Cortex of kidney (tissue), 1 donor: ENCODE measurements at places on chromosomes 5 and 9.

GRCh38 chr5:167701051-167701450 is 590.4 kb upstream of the WWC1 start:
- DNase-seq = no peak

DNA sequence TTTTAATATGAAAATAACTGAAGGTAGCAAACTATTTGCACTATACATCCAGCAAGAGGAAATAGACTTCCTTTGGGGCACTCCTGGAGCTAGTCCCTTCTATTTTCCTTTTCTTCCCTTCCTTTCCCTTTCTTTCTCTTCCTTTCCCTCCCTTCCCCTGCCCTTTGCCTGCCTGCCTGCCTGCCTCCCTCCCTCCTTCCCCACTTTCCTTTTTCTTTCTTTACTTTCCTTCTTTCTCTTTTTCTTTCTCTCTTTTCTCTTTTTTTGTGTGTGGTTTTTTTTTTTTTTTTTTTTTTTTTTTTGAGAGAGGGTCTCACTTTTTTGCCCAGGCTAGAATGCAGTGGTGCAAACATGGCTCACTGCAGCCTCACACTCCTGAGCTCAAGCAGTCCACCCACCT is 17.3 kb upstream of the CXXC5 start:
- DNase-seq = no peak

DNA sequence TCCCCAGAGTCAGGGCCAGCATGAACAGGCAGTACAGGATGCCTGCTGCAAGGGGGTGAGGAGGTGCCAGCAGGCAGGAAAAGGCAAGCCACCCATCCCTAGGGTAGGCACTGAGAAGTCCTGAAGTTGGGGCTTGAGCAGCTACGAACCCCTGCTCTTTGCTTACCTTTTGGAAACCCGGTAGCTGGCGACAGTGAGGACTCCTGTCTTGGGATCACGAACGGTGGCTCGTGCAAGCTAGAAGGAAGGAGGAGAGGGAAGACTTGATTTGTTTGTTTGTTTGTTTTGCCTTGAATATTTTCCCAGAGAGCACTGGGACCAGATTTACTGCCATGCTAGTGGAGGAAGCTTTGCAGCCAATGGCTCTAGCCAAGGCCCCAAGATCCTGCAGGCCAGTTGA is 23.7 kb downstream of the P4HA2 start:
- DNase-seq = no peak

DNA sequence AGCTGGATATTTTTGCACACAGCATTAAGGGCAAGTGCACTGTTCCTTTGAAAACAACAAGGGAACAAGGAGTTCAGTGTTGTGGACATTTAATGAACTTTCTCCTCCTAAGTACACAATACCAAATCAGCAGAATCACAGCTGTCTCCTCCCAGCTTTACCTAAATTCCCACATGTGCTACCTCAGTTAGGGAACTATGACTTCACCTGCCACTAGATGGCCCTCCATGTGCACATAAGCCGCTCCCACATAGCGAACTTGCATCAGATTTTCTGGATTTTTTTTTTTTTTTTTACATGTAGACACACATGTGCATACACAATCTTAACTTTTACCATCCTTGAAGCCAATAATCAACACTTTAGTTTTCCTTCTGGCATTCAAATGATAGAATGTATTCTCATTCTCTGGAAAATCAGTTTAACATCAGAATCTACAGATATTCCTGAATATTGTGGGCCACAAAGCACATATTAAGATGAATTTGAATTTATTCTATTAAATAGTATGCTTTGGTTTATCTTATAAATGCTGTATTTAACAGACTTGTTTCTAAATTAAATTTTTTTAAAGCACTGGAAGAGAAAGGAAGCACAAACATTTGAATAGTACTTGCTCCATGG is 123.6 kb downstream of the PALM2AKAP2 start:
- DNase-seq = no peak

GRCh38 chr5:174317256-174317894 is 271.9 kb downstream of the NSG2 start:
- DNase-seq = no peak

DNA sequence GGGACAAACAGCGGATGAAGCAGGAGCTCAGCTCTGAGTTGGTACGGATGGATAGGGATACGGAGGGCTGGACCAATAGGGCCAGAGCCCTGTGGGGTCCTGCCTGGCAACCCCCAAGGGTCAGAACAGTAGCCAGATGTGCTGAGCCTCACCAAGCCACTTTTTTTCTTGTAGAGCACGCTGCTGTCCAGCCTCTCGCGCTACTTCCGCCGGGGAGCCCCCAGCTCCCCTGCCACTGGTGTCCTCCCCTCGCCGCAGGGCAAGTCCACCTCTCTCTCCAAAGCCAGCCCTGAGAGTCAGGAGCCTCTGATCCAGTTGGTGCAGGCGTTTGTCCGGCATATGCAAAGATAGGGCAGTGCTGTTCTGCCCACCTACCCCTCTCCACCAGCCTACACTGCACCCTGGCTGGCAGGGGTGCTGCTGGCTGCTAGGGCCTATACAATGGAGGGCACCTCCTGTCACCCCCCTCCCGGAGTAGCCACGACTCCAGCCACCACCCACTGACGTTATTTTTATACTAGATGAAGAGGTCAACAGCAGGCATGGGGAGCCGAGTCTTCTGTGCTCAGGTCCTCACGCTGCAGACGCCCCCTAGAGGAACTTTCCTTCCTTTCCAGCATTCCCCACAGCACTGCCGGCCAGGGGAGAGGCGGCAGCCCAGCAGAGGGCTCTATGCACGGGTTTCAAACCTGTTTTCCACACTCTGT is 21.6 kb downstream of the SH3GLB2 start:
- no peak for DNase-seq

DNA sequence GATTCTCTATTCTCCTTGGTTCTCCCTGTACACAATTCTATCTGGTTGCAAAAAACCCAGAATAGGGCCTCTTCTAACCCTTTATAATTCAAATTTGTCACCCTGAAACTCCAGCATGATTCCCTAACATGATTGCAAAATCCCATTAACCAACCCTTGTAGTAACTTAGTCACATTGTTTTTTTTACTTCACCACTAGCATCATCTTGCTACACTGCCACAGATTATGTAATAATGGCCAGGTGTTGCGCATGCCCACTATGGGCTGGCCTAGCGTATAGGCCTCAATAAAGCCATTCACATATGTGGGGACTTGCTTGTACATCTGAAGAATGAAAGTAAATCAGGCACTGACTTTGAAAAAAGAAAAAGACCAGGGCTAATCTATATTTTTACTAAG is 25.7 kb downstream of the FAM170A start:
- DNase-seq = no peak

DNA sequence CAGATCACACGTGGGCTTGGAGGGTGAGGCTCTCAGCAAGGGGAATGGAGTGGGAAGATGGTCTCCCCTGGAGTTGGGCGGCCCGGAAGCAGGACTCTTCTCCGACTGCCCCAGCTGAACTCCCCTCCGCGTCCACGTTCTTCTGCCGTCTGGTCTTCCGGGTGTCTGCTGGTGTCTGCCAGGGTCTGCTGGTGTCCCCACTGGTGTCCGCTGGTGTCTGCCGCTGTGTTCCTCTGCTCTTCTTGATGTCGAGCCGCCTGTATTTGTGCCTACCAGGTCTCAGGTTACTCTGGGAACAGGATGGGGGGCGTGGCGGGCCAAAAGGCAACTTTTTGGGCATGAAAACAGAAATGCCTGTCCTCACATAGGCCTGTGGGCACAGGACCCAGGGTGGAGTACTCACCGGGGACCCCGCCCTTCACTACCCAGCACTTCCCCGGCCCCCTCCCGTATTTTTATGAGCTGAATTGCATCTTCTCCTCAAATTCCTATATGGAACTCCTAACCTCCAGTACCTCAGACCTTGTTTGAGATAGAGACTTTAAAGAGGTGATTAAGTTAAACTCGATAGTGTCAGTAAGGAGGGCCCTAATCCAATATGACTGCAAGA is 675.4 kb downstream of the SEMA5A start:
- DNase-seq = no peak

DNA sequence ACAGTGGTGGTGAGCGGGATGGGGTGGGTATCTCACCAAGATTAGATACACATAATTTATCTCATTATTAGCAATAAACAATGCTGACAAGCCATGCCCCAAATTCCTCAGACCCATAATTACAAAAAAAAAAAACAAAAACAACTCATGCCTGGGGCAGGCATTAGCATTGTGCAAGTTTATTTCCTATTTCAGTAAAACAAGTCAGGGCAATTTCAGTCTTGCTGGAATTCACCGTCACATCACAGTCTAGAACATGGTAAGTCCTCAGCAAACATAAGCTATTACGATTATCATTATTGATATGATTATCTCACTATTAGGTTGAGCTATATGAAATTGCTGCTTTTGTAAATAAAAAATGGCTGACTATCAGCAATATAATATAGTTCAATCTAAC is 57.5 kb upstream of the GNAQ start:
- DNase-seq = no peak
